Activated T-helper 1 cell treated with anti-CD3 and anti-CD28 coated beads, Interleukin-12 subunit alpha, Interleukin-12 subunit beta, Interleukin-2, Interleukin-4 antibody, amounts not matched to agents 30 ng/mL and 10 ng/mL and 1 ng/mL, durations not matched to agents 14 hours and 24 hours and 36 hours (primary cell): ENCODE measurements at places on chromosomes 16 and 17. TPM values are rescaled to one million over a fixed set of nuclear protein-coding genes. Genes with fewer than 3 reads are reported as not detected.

GRCh38 chr16:57509231-57509923, 23.1 kb upstream of the DOK4 start:
- H3K27me3 ChIP-seq: peaks cover 4% of the 10 kb centered on the region
- no peak overlapping the region for H3K4me3 ChIP-seq
- no peaks in the 10 kb centered on the region for H3K4me1 ChIP-seq
- H3K27ac ChIP-seq: no peak overlapping the region

DNA sequence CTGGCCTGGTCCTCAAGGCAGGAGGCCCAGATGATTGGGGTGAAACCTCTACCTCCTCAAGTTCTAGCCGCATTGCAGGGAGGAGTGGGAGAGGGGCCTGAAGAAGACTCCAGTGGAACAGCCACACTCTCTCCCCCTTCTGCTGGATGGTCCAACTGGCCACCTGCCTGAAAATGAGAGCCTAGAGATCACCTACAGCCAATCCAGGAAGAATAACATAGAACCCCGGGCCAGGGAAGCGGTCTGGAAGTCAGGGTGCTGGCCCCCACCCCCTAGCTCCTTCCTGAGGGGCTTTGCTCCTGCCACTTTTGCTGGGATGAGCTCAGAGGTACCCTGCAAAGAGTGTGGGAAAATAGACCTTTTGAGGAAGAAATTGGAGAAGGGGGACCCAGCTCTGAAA, 1.8 kb downstream of the SLC6A2 start:
- H3K4me1 ChIP-seq: no peaks in the 10 kb centered on the region
- no peaks in the 10 kb centered on the region for H3K36me3 ChIP-seq
- DNase-seq: no peak
- no peak overlapping the region for H3K27ac ChIP-seq

GRCh38 chr16:76964464-76965154, 226.4 kb upstream of the MON1B start:
- no peaks in the 10 kb centered on the region for H3K27me3 ChIP-seq
- H3K36me3 ChIP-seq: no peaks in the 10 kb centered on the region
- H3K4me3 ChIP-seq: no peak overlapping the region
- no peak for DNase-seq
- H3K4me1 ChIP-seq: no peaks in the 10 kb centered on the region

SEPTIN12 gene
- not detected in 2 replicates for total RNA-seq

- H3K4me3 ChIP-seq: no peak overlapping the region
- peaks cover 12% of the 10 kb centered on the region for H3K36me3 ChIP-seq
- no peak overlapping the region for H3K27ac ChIP-seq
- no peak for DNase-seq
- no peaks in the 10 kb centered on the region for H3K4me1 ChIP-seq
Observed at GRCh38 chr17:35299135-35299534, 56.3 kb downstream of the SLFN5 start.

DNA sequence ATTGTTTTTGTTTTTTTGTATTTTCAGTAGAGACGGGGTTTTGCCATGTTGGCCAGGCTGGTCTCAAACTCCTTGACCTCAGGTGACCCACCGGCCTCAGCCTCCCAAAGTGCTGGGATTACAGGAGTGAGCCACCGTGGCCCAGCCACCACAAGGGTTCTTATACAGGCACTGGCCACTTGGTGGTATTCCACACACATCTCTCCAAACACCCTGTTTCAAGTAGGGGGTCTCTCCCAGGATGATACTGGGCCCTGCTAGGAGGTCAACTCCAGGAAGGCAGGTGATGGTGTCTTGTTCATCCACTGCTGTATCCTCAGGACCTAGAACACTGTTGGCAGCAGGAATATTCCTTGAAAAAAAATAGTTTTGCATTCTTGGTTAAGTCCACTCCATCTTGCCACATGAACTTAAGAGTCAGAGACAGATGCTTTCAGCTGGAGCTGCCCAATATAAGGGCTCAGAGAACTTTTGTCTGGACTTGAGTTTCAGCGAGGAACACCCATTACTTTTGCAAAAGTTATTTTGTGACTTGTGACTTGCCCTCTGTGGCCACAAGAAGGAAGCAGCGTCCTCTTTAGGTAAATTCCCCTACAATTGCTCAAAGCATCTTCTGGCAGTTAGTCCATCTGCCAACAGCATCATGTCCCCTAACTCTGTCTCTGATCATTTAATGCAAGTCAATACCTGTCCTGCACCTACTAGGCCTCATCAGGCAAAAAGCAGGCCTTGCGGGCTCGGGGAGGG, 7.4 kb upstream of the EEF2K start:
- no peak for DNase-seq
- peaks cover 44% of the 10 kb centered on the region for H3K4me1 ChIP-seq
- no peak overlapping the region for H3K27ac ChIP-seq
- H3K36me3 ChIP-seq: peaks cover 5% of the 10 kb centered on the region
- H3K4me3 ChIP-seq: no peak overlapping the region

- DNase-seq: no peak
- no peak overlapping the region for H3K4me3 ChIP-seq
- no peaks in the 10 kb centered on the region for H3K27me3 ChIP-seq
- peak overlapping the region; percentile 67 for H3K27ac ChIP-seq
- H3K4me1 ChIP-seq: peaks cover 62% of the 10 kb centered on the region
Observed at GRCh38 chr17:27552276-27552732, 78.7 kb upstream of the LGALS9 start.

DNA sequence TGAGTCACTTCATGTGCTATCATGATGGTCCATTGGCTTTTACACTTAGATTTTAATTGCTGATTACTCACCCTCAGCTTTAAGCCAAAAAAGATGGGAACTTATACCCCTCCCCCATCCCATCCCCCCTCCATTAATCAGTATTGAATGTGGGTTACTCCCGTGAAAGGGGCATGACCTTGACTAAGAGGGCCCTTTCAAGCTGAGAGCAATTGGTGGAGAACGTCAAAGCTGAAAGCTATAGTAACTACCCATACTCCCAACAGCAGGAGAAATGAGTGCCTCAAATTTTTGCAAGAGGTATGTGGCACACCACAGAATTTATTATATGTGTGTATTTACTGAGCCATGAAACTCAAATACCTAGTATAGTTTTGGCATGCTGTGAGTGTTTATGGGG, 99.7 kb upstream of the CDH8 start:
- H3K27ac ChIP-seq: no peak overlapping the region
- H3K4me1 ChIP-seq: no peaks in the 10 kb centered on the region
- no peak overlapping the region for H3K4me3 ChIP-seq
- no peak for DNase-seq
- H3K27me3 ChIP-seq: no peaks in the 10 kb centered on the region

GRCh38 chr17:73203135-73203787, 10.4 kb downstream of the COG1 start:
- peaks cover 21% of the 10 kb centered on the region for H3K4me1 ChIP-seq
- no peak overlapping the region for H3K4me3 ChIP-seq
- peak overlapping the region; percentile 25 for H3K27ac ChIP-seq

TBX21 gene
- 89.8 and 90.8 TPM in 2 replicates for total RNA-seq

DNA sequence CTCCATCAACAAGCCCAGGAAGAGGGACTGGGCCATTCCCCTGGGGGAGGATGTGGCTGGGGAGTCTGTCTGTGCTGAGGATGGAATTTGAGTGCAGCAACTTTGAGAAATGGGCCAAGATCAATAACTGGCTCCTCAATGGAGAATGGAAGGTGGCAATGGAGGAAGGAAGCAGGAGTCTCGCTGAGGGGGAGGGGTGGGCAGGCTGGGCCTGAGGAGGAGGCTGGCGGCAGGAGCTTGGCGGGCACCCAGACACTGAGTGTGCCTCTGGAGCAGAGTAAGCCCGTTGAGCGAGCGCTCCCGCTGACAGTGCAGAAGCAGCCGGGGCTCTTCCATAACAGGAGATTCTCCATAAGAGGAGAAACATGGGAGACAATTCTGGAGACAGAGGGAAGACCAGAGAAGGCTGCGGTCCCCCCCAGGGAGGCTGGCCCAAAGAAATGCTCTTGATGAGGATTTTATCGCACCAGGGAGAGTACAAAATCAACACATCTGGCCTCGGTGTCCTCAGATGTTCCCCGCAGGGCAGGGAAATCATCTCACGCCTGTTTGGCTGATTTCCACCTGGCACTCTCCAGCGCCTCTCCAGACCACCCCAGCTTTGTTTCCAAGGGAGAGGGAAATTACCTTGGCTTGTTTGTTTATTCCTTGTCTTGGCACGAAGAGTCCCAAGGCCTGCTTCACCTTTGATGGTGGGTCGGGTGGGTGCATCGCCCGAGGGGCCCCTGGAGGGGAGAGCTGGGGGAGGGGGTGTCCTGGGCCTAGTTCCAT, 2.8 kb upstream of the MMP15 start:
- peaks cover 3% of the 10 kb centered on the region for H3K36me3 ChIP-seq
- no peak overlapping the region for H3K27ac ChIP-seq
- H3K27me3 ChIP-seq: peaks cover 18% of the 10 kb centered on the region
- no peak for DNase-seq
- no peak overlapping the region for H3K4me3 ChIP-seq
- H3K4me1 ChIP-seq: peaks cover 16% of the 10 kb centered on the region

- peaks cover 91% of the 10 kb centered on the region for H3K4me1 ChIP-seq
- H3K4me3 ChIP-seq: no peak overlapping the region
- DNase-seq: peak; percentile 23
- no peaks in the 10 kb centered on the region for H3K27me3 ChIP-seq
Observed at GRCh38 chr17:64063766-64064224, 43.4 kb upstream of the ICAM2 start.

- H3K27ac ChIP-seq: peak overlapping the region; percentile 19
- DNase-seq: no peak
- peaks cover 67% of the 10 kb centered on the region for H3K4me1 ChIP-seq
- H3K36me3 ChIP-seq: peaks cover 8% of the 10 kb centered on the region
- H3K4me3 ChIP-seq: peak overlapping the region; percentile 60
Observed at GRCh38 chr16:10880594-10881452, 3.8 kb downstream of the CIITA start.

- peaks cover 7% of the 10 kb centered on the region for H3K4me1 ChIP-seq
- H3K27ac ChIP-seq: no peak overlapping the region
- no peaks in the 10 kb centered on the region for H3K36me3 ChIP-seq
- DNase-seq: no peak
Observed at GRCh38 chr17:16976725-16977550, 5.0 kb upstream of the TNFRSF13B start.

DNA sequence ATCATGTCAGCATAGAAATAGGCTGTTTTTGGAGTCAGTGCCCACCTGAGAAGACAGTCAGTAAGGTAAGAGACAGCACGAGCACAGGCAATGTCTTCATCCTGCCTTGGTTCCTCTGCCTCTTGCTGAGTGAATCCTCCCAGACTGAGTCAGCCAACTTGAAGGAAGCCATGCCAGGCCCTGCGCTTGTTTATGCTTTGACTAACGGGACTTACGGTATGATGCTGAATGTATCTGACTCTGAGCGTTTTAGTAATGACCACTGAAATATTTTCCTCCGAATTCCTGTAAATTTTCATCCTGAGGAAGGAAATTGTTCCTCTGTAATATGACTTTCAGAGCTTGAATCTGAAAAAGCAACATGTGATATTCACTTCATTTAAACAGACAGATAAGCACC, 18.0 kb downstream of the C17orf67 start:
- no peak overlapping the region for H3K27ac ChIP-seq
- H3K4me1 ChIP-seq: peaks cover 7% of the 10 kb centered on the region
- no peak for DNase-seq

DNA sequence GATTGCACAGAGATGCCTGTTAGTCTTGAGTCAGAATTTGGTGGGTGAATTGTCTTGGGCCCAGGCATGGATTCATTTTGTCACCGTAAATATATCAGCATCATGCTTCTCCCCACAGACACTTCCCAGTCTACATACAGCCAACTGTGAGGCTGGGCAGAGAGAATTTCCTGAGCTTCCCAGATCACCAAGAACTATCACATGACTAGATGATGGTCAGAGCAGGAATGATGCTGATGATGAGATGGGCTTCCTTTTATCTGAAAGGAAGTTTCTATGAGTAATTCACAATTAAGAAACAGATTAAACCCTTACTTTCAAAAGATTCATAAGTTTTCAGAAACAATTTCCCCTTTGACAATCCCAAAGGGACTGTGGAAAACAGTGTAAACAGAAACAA, 323 bp upstream of the KRTAP9-9 start:
- no peaks in the 10 kb centered on the region for H3K36me3 ChIP-seq
- no peak for DNase-seq
- peaks cover 32% of the 10 kb centered on the region for H3K27me3 ChIP-seq

SLC35G6 gene
- not detected in 2 replicates for total RNA-seq

GRCh38 chr16:30340621-30341020, 14.5 kb downstream of the CD2BP2 start:
- no peak overlapping the region for H3K4me3 ChIP-seq
- H3K4me1 ChIP-seq: peaks cover 11% of the 10 kb centered on the region
- DNase-seq: no peak
- peak overlapping the region; percentile 50 for H3K27ac ChIP-seq
- H3K36me3 ChIP-seq: no peaks in the 10 kb centered on the region
- no peaks in the 10 kb centered on the region for H3K27me3 ChIP-seq

ARHGAP23 gene
- total RNA-seq: 0.57 and 0.88 TPM in 2 replicates

- H3K4me1 ChIP-seq: peaks cover 15% of the 10 kb centered on the region
- peaks cover 2% of the 10 kb centered on the region for H3K36me3 ChIP-seq
- no peak for DNase-seq
- peaks cover 48% of the 10 kb centered on the region for H3K27me3 ChIP-seq
- H3K4me3 ChIP-seq: peak overlapping the region; percentile 19
Observed at GRCh38 chr16:71540-72401, 660 bp downstream of the RHBDF1 start.

- peaks cover 12% of the 10 kb centered on the region for H3K27me3 ChIP-seq
- H3K36me3 ChIP-seq: no peaks in the 10 kb centered on the region
- no peak for DNase-seq
- H3K4me3 ChIP-seq: no peak overlapping the region
Observed at GRCh38 chr16:48131201-48131935, 24.4 kb downstream of the ABCC12 start.

- no peak overlapping the region for H3K27ac ChIP-seq
- H3K4me1 ChIP-seq: no peaks in the 10 kb centered on the region
- H3K4me3 ChIP-seq: no peak overlapping the region
- no peaks in the 10 kb centered on the region for H3K27me3 ChIP-seq
- DNase-seq: no peak
Observed at GRCh38 chr16:59385959-59386358, 651.8 kb upstream of the GOT2 start.

- H3K36me3 ChIP-seq: peaks cover 6% of the 10 kb centered on the region
- H3K4me3 ChIP-seq: peak overlapping the region; percentile 69
- H3K27ac ChIP-seq: peak overlapping the region; percentile 98
- no peaks in the 10 kb centered on the region for H3K27me3 ChIP-seq
- peaks cover 50% of the 10 kb centered on the region for H3K4me1 ChIP-seq
Observed at GRCh38 chr16:29007730-29008593, 23.1 kb downstream of the LAT start.

RNF157 gene
- total RNA-seq: 50.4 and 51.7 TPM in 2 replicates

GFAP gene
- not detected in 2 replicates for total RNA-seq
